ENCODE measurements at places on chromosomes 2 and 18.

DNA sequence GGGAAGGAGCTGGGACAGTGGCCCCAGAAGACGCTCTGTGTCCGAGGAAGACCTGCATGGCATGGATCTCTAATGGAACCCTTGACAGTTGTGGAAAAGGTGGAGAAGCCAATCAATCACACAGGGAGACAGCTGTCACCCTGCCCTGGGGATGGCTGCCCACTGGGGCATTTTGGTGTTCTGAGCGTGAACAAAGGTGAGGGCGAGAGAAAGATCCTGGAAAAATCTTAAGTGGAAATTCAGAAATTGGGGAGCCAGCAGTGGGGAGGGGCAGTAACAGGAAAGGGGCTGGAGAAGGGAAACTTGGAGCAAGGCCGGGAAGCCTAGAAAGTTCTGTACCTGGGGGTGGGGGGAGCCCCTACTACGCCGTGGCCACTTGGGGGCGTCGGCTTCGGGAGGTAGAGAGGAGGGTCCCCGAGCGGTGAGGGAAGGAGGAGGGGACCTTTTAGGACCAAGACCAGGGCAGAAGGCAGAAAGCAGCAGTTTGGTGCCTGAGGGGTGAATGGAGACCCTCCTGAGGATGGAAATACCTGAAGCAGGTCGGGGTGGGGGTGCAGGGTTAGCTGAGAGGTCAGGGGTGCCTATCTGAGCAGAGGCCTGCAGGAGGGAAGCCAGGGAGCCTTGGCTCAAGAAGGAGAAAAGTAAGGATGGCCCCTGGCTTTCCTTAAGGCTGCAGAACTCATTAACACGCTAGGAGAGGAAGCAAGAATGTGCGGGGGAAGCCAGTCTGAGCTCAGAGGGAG, 30.0 kb downstream of the NGEF start:
- DNase-seq = no peak

DNA sequence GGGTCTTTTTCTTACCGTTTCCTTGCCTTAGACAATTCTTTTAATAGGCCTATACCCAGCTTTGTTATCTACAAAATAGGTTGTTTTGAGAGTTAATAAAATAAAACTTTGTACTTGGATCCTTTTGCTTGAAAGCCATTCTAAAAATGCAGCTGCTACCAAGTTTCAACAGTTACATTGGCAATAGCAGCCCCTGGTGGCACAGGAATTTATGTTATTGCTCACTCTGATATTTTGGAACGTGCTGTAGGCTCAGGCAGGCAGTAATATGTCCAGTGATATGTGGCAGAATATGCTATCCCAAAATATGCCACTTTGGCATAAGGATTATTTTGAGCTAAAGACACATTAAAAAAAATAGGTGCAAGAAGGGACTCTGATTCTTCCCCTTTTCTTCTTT, 6.7 kb upstream of the COMMD1 start:
- no peak for DNase-seq

GRCh38 chr18:68779169-68779568, 18.7 kb upstream of the CCDC102B start:
- DNase-seq = no peak

DNA sequence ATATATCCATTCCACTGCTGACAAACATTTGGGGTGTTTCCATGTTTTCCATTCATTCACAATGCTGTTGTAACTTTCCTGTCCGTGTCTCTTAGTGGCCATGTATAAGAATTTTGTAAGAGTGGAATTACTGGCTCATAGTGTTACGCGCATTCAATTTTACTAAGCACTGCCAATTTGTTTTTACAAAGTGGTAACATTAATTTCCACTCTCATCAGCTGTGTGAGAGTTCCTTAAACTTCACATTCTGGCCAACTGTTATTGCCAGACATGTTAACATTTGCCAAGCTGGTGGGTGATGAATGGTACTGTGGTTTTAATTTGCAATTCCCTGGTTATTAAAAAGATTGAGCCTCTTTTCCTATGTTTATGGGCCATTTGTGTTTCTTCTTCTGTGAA, 134.2 kb downstream of the DTNB start:
- no peak for DNase-seq

- no peak for DNase-seq
Observed at GRCh38 chr2:61792355-61792890, 61.4 kb downstream of the FAM161A start.

DNA sequence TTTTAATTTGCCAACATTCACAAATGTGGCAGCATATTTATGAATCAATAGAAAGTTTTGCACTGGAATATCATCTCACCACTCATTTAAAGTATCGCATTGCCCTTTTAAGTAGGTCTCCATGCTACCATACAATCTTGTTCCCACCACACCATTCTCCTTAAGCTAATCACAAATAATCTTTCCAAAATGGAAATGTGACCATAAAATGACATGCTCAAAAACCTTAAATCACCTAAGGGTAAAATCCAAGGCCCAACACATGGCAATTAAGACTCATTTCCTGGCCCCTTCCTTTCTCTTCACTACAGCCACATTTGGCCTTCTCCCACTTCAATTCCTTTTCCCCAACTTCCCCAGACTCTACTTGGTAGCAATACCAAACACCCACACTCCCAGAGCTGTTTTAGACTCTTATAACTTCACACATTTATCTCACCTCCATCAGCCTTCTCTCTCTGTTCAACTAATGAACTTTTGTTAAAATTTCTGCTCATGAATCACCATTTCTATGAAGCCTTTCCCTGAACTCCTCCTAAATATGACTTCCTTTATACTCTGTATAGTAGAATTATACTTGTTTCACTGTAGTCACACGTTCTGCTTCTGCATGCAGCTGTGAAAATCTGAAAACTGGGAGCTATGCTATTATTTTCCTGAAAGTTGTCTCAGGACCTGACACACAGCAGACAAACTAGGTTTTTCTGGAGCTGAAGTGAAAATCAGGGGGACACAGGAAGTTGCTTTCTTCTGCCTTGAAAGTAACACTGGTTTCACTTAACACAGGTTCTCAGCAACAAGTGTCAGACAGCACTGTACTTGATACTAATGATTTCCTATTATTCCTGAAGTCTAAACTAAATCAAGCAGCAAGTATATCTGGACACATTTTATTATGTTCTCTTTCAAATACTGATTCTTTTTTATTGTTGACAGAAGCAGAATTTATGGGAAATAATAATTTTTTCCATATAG, 303.9 kb downstream of the ZEB2 start:
- no peak for DNase-seq

- DNase-seq = no peak
Observed at GRCh38 chr2:239438995-239439753, 38.4 kb upstream of the HDAC4 start.

- DNase-seq = no peak
Observed at GRCh38 chr2:106745468-106745867, 140.5 kb downstream of the ST6GAL2 start.

- DNase-seq = no peak
Observed at GRCh38 chr2:191176801-191177438, 26.1 kb upstream of the STAT4 start.

DNA sequence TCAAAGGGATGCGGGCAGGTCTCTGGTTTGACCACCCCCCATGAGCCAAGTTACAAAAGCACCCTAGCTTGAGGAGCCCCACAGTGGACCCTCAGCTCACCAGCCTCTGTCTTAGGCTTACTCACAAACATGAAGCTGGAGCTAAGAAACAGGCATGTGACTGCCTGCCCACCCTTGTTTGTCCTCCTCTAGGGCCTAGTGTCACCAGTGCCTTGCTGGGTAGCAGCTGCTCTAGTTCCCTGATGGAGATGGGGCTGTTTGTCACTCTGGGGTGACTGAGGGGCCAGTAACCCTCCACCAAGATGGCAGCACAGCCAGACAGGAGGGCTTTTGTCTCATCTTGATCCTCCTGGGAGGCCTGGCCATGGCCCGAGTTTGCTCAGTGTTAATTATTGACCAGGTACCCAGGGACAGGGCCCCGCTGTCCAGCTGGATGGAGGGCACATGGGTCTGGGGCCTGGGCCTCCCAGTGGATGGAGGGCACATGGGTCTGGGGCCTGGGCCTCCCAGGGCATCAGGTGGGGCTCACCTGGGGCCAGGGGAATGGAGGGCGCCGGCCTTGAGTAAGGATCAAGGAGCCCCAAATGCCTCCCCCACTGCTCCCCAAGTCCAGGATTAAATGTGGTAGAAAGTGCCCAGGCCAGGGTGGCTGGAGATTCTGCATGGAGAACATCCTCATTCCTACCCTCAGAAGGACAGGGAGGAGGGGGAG, 185.9 kb upstream of the HAAO start:
- no peak for DNase-seq
